ENCODE measurements at places on chromosomes 13 and 19. TPM values are rescaled to one million over a fixed set of nuclear protein-coding genes. Genes with fewer than 3 reads are reported as not detected.

NUP58 gene
- 77.6 TPM for total RNA-seq

TEX101 gene
- total RNA-seq, result not detected

GRWD1 gene
- total RNA-seq, result 14.6 TPM

SPACA4 gene
- total RNA-seq, result not detected

GRCh38 chr19:4007021-4007835, at the start of gene PIAS4:
PIAS4 (plus strand) TSS chr19:4007736; CDS start chr19:4007761, 25 bp downstream.
- peak; percentile 98 for DNase-seq

DNA sequence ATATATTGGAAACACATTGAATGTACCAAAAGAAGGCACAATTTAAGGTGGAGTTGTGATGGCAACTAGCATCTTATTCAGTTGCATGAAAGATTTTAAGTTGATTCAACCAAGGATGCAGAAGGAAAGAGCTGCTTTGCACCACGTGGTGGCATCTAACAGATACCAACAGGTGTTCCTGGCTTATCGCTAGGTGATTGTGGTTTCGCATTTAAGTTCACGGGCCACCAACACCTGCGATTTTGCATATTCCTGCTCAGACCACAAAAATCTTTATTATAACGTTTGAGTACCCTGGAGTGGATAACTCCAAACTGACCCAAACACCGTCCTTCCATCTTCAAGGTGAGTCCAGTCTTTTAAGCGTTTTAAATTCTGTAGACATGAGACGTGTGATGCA, 45.3 kb downstream of the RGCC start:
- no peak for DNase-seq

DNA sequence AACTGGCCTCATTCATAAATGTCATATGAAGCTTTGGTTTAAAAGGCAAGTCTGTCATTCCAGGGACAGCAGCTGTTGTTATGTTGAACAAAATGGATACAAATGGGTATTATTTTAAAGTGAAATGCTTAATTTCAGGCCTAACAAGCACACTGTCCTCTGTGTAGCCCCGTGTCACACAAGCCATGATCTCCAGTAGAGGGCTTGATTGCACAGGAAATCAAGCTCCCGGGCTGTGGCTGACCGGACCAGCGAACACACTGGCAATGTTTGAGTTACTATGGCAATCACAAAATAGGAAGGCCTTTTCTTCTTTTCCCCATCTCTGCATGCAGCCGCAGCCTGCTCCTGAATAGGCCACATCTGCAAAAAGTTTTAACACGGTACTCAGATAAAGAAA, 64.0 kb upstream of the GSX1 start:
- peak; percentile 31 for DNase-seq

GRCh38 chr19:33724721-33725060, 72.0 kb upstream of the KCTD15 start:
- no peak for DNase-seq

GRCh38 chr13:73740666-73741065, 393.5 kb downstream of the KLF12 start:
- DNase-seq, result no peak

GRCh38 chr19:37467608-37468090, 405 bp upstream of the ZNF569 start:
- no peak for DNase-seq

DNA sequence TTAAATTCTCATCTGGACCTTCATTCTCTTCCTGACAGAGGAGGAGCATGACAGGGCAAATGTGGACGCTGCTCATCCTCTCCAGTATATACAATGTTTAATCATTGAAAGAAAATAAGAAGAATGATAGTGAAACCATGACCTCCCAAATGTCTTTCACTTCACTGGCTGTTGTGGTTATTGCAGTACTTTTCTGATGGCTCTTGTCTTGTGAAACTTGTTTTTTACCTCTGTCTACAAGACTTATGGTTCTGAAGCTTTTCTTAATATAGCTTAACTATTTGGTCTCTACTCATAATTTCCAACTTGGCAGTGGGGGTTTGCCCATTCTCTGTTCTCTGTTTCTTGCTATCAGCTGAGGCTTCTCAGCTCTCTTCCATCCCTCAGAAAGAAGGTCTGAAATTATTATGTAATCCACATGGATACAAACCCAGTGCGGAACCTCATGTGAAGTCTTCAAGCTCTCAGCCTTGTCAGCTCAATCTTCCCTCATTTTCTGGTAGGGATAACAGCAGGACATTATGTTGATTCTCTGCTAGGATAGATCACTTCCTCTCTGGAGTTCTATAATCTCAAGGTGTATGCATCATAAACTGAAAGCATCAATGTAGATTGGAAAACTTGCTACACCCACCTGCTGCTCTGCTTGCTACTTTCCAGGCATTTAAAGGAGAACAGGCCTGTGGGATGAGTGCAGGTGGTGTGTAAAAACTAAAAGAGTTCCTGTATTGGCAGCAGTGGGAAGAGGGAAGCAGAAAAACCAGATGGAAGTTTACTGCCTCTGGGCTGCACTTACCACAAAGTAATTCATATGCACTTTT, 250.3 kb upstream of the HTR2A start:
- no peak for DNase-seq

- no peak for DNase-seq
Observed at GRCh38 chr19:51721905-51722304, 1.9 kb downstream of the HAS1 start.

GRCh38 chr19:55305491-55305890, 19.6 kb downstream of the TMEM150B start:
- peak; percentile 30 for DNase-seq

DNA sequence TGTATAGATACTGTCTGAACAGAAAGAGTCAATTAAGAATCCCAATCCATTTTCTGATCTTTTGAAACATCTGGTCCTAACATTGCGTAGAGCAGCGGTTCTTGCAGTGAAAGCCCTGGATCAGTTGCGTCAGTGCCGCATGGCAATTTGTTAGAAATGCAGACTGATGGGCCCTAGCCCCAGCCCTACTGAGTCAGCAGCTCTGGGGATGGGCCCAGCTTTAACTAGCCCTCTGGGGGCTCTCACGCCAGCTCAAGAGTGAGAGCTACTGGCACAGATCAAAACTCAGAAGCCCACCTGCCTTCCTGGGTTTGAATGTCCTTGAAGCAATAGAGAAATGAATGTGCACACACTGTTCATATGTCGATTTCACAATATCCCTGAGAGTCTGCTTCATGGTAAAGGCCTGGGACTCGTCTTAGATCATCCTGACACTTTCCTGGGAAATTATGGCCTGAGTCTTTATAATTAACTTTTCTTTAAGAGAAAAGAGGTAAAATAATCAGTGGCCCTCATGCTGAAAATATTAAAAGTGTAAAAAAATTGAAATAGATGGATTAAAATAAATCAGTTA, 206.8 kb upstream of the TMTC4 start:
- no peak for DNase-seq
